Adrenal gland (tissue), 19 donors: ENCODE measurements at places on chromosomes 5 and 9. TPM values are rescaled to one million over a fixed set of nuclear protein-coding genes. Genes with fewer than 3 reads are reported as not detected.

- no peak for DNase-seq
These were observed 3.0 kb upstream of the AGPAT2 start for GRCh38 chr9:136690104-136690805.

DNA sequence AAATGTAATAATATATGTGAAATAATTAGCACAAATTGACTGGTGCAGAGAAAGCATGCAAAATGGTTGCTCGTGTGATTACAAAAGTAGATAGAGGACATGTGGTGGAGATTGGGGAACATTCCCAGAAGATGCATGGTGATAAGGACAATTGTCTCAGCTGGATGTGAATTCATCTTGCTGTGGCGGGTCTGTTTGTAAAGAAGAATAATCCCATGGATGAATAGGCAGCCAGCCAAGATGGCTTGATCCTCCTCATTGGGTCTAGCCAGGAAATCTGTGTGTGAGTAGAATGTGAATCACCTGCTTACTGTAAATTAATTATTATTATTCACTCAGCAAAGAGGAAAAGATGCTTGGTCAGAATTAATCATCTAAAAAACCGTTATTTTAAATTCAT is 12.6 kb upstream of the DPYSL3 start:
- no peak for DNase-seq

GRCh38 chr9:91321691-91322090 is 40.0 kb downstream of the AUH start:
- no peak for DNase-seq

DNA sequence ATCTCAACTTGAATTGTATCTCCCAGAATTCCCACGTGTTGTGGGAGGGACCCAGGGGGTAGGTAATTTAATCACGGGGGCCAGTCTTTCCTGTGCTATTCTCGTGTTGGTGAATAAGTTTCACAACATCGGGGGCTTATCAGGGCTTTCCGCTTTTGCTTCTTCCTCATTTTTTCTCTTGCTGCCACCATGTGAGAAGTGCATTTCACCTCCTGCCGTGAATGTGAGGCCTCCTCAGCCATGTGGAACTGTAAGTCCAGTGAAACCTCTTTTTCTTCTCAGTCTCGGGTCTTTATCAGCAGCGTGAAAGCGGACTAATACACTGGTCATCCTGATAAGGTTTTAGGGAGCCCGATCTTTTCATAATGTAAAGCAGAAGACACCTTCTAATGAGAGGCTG is 687.0 kb upstream of the FTMT start:
- DNase-seq, result no peak

- peak; percentile 72 for DNase-seq
These were observed 184.8 kb downstream of the PBX3 start for GRCh38 chr9:125932012-125932411.

GRCh38 chr9:134150557-134151214 is 13.7 kb downstream of the RNU6ATAC start:
- no peak for DNase-seq

GRCh38 chr5:150599281-150599680 is 41.2 kb upstream of the SYNPO start:
- no peak for DNase-seq

GRCh38 chr5:81151546-81151945 is 81.6 kb upstream of the CKMT2 start:
- DNase-seq, result no peak

DNA sequence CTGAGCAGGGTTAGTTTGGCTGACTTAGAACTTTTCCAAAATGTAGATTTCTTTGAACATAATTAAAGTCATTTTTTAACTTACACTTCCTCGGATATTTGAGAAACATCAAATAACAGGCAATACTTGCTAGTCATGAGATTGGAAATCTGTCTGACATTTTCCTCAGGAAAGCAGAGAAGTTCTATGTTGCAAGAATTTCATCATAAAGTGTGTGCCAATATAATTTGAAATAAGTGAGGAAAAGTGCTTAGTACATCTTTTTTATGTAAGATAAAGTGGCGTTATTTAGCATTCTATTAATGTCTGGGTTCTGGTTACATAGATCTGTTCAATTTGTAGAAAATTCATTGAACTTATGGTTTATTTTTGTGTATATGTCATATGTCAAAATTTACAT is 48.7 kb upstream of the C5orf47 start:
- no peak for DNase-seq

- DNase-seq, result no peak
These were observed 67.2 kb upstream of the TSLP start for GRCh38 chr5:111004291-111004690.

- no peak for DNase-seq
These were observed 50.6 kb downstream of the LHFPL2 start for GRCh38 chr5:78597974-78598371.

GRCh38 chr5:107957051-107957450 is 286.3 kb upstream of the EFNA5 start:
- no peak for DNase-seq

DNA sequence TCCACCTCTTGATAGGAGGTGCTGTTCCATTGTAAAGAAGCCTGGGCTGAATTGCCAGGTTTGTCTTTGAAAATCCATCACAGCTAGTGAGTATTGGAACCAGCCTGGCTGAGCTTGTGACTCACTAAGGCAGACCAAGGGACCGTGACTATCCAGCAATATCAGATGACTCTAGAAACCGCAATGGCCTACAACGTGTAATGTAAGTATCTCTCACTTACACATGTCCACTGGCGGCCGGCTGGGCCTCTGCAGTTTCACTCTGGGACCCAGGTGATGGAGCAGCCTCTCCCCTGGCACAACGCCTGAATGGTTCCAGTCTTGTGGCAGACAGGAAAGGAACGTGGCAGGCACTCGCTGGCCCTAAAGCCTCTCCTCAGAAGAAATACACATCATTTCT is 3.1 kb upstream of the HRH2 start:
- DNase-seq, result no peak

DNA sequence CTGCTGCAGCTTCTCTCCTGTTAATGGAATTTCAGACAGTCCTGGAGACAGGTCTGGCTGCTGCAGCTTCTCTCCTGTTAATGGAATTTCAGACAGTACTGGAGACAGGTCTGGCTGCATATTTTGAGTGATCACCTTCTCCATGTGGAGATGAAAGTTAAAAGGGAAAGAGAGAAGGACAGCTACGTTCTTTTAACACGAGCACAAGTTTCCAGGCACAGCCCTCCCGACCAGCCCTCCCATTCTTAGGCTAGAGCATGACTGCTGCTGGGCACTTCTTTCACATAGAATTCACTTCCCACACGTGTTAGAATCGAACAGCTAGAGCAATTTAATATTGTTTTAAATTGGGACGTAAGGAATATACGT is 133.3 kb upstream of the DMRT1 start:
- no peak for DNase-seq

GRCh38 chr9:92438900-92439526 is 14.7 kb upstream of the OMD start:
- no peak for DNase-seq

The SOHLH1 gene
- not detected for total RNA-seq

The IL4 gene
- total RNA-seq, result not detected

The FOXD4L4 gene
- not detected for total RNA-seq

The PCDHA10 gene
- 0.38 TPM for total RNA-seq
